ENCODE measurements at places on chromosomes 13 and 19.

DNA sequence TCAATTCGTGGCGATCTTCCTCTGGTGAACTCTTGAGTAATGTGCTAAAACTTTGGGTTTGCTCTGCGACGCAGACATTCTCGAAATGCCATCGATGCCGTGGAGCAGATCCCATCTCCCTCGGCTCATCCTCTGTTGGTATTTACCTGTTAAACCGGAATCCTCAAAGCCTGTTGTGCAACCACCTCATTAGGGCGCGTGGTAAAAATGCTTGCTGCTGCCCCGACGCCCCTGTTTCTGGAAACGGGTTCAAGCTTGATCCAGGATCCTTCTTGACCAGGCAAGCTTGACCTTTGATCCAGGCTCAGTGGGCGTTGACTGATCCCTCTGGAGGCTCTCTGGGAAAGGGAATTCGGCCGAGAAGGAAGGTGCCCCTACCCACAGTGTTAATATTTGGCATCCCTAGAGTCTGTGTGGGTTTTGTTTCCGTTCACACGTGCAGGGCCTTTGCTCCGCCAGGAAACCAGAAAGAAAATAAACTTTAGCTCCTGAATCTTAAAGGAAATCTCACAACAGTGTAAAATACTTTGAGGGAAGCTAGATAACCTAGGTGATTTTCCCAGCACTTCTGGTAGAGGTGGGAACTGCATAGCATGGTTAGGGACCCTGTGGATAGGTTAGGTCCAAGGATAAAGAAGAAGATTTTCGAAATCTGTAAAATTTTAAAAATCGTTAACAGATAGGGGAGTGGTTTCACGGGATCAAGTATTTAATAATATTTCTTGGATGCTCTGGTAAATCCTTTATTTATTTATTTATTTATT is 1.1 kb downstream of the LSM14A start:
- DNase-seq, result no peak

DNA sequence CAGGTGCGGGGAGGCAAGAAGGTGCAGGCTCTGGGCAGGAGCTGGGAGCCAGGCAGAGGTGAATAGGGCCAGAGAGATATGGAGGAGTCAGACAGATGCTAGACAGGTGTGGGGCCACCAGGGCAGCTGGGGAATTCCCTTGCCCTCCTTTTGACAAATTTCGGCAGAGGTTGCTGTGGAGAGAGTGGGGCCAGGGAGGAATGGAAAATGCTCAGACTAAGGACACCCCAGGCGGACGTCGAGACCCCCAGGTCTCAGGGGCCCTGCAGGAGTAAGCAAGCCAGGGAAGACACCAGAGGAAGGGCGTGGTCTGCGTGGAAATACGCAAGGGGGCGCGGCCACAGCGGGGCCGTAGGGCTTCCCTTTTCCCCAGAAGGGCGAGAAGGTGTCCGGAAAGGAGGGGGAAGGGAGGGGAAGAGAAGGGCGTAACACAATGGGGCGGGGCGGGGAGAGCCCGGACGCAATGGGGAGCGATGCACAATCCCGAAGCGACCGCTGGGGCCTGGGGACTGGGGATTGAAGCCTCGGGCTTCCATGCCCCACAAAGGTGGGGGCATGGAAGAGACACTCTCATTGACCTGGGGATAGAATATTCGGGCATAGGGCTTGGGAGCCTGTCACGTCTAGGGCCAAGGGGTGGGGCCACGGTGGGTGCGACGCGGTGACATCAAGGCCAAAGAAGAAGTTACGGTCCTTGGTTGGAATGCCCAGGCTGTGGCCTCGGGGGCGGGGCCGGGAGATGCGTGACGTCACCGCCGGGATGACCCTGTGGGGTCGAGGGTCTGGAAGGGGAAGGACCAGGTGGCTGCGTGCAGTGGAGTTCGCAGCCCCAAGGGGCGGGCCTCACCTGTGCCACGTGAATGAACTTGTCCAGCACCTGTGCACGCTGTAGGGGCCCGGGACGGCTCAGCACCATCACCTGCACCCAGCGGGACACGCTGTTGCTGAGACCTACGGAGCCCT is 8.2 kb downstream of the RASGRP4 start:
- no peak for DNase-seq

DNA sequence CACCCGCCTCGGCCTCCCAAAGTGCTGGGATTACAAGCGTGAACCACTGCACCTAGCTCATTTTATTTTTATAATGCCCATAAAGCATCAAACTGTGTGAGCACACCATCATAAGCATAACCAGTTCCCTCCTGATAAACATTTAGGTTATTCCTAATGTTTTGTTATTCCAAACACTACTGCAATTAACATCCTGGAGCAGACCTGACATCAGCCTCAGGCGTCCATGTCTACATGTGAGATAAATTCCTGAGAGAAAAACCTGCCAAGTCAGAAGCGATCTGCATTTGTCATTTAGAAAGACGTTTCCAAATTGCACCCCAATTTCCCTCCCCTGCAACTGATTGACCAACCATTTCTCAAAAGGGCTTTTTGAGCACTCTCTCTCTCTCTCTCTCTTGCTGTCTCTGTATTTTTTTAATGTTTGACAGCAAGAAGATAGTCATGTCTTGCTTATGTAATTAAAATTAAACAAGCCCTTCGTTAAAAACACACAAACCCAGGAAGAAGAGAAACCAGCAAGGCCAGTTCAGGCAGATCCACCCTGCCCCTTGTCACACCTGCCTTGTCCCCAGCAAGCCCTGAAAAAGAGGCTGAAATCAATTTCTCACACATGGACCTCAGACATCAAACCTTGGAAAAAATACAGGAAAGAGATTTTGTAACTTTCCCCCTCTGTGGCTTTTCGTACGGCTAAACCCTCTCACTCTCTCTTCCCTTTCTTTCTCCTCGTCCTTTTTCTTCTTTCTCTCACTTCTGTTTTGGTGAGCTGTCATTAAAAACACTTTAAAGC is 9.9 kb downstream of the LYPD3 start:
- DNase-seq, result no peak

- DNase-seq, result no peak
These were observed 3.7 kb downstream of the MBD3L1 start for GRCh38 chr19:8835877-8836276.

- DNase-seq, result no peak
These were observed 1.4 kb downstream of the EPN1 start for GRCh38 chr19:55676383-55676782.

DNA sequence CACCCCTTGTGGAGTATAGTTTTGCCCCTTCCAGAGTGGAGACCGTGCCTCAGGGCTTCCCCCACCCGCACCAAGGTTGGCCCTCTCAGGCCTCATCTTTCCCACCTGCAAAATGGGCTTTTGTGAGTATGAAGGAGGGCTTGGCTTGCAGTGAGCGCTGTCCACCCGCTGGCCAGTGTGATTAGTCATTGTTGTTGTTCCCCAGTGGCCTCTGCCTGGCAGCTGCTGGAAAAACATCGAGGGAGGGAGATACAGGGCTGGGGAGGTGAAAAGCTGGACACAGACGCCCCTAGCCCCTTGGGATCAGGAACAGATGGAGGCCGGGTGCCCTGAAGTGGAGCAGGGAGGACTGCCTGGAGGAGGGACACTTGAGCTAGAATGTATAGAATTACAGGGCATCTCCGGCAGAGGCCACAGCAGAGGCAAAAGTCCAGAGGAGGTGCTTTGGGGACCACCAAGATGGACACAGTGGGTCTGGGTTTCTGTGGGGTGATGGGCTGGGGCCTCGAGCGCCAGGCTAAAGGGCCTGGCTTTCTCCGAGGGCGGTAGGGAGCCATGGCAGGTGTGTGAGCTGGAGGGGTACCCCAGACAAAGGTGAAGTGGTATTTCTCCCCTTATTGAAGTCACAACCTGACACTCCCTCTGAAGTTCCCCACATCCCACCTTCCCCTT is 3.9 kb upstream of the IL12RB1 start:
- DNase-seq, result no peak

GRCh38 chr19:33503433-33504057 is 18.0 kb downstream of the PEPD start:
- no peak for DNase-seq

- DNase-seq, result no peak
These were observed 4.0 kb upstream of the FTL start for GRCh38 chr19:48961051-48961649.

DNA sequence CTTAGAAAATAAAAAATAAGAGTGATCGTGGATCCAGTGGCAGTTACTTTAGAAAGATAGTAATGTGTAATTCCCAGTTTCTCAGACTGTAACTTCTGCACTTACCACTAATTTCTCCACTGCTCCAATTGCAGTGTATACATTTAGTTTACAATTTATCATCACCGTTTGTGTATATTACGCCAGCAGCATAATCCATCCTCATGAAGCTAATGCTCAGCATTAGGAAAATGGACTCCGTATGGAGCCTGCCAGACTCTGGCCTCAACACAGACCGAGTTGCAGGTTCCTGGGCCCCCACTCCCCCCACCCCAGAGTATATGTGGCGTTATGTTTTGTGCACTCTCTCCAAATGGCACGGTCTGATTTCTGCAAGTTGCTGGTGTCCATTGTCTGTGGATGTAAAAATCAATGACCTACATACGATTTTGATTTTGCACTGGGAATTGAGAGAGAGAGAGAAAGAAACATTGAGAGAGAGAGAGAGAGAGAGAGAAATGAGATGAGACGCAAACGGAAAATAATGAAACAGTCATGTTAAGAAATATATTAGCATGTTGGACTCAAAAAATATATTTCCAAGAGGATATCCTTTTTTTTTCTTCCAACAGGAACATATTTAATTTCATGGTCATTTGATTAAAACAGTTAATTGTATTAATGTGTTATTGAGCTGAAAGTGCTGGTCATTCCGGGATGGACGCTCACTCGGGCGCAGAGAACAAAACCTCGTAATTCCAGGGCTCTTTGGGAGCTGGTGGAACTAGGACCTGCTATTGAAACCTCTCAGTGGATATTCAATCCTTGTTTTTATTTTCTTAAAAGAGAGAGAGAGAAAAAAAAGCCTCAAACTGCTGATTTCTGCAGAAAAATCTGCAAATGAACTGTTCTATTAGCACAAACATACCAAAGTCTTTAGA is 278.8 kb downstream of the TSHZ3 start:
- DNase-seq, result no peak

- no peak for DNase-seq
These were observed 380.8 kb downstream of the LMO7 start for GRCh38 chr13:76016799-76017400.

Data from fibroblast of skin of left quadriceps (primary cell).